ENCODE measurements at places on chromosomes 7 and 10.

- DNase-seq: no peak
These were observed 125.3 kb upstream of the SGCE start for GRCh38 chr7:94781236-94781635.

- no peak for DNase-seq
These were observed 206.9 kb upstream of the PHYHIPL start for GRCh38 chr10:58969576-58969975.

DNA sequence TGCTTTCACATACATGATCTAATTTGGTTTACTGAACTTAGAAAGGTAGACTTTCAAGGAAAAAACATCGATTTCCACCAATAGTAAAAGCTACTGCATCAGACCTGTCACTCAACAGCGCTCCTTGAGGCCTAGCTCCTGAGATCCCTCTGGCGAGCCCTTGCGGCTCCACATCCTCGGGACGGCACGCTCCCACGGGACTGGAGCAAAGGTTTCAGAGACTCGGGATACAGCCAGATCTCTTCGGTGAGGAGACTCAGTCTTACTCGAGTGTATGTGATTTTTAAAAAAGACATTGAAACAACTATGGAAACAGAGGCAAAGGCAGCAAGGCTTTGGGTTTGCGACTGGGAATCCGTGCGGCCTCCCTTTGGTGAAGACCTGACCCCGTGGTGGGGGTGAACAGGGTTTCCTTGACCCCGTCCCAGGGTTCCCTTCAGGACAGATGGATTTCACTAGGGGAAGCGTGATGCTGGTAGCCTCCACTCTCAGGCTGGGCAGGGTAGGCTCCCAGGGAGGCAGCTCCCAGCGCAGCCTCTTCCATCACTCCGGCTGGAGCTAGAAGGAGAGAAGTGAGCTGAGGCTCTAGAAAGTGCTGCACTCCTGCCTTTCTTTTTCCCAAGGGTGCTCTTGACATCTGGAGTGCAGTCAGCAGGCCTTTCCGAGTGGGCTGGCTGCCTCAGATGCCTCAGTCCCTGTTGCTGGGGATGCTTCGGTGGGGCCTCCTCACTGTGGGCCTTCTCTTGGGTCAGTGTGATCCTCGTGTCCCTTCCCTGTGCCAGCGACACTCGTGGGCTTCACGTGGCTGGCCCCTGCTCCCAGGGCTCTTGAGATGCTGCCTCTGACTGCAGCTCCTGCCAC lies 5.8 kb upstream of the ATP6V0E2 start:
- no peak for DNase-seq

DNA sequence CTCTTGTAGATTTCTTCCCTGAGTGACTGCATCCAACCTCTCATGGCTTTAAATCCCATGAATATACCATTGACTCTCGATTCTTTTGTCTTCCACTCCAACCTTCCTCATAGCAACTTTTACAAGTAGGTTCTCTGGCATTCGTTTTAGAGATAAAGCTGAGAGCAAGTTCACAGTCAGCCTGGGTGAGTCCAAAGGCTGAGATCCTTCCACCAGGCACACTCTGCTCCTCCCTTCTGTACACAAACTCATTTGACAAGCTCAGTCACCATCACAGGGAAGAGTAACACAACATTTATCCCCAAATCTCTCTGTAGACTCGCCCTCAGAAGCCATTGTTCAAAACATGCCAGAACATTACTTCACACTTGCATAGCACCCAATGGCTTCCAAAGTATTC lies 10.9 kb downstream of the CTTNBP2 start:
- no peak for DNase-seq

GRCh38 chr7:20624666-20625385 lies 9.4 kb downstream of the ABCB5 start:
- DNase-seq: no peak

- DNase-seq: no peak
These were observed 52.8 kb downstream of the CPEB3 start for GRCh38 chr10:92238054-92238585.

Measured in activated naive CD4-positive, alpha-beta T cell (primary cell).